ENCODE measurements at places on chromosomes 13 and 19.

DNA sequence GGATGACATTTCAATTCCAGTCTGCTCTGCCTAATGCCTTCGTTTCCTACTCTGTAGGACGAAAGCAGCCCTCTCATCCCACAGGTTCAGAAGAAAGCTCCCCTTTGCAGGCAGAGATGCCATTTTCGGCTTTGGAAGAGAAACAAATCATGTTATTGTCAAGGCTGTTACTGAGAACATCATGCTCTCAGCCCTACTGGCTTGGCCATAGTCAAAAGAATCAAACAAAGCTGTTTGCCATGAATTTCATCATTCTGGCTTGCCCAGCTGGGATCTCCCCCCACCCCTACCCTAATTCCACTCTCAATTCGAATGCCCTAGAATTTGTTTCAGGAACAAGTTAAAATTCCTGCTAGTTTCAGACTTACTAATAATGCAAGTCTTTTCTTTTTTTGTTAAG lies 162.3 kb upstream of the SERP2 start:
- DNase-seq = no peak

DNA sequence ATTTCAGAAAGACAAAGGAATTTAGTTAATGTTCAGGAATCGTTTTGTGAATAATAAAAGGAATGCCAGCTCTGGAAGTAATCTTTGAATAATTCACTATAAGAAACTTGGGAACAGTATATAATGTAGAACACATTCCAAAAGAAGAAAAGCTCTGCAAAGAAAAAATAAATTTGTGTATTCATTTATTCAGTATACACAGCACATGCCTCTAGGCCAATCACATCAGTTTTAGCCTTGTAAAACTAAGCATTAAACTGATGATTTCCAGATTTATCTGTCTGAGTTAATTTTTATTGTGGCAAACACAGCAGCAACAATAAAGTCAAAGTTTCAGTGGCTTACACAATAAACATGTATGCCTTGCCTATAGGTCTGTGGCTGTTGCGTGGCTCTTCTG lies 5.7 kb upstream of the RXFP2 start:
- no peak for DNase-seq

GRCh38 chr19:14112809-14113385 lies 4.7 kb downstream of the PRKACA start:
- no peak for DNase-seq

GRCh38 chr19:45276284-45276687 lies 25.2 kb downstream of the MARK4 start:
- DNase-seq = no peak

DNA sequence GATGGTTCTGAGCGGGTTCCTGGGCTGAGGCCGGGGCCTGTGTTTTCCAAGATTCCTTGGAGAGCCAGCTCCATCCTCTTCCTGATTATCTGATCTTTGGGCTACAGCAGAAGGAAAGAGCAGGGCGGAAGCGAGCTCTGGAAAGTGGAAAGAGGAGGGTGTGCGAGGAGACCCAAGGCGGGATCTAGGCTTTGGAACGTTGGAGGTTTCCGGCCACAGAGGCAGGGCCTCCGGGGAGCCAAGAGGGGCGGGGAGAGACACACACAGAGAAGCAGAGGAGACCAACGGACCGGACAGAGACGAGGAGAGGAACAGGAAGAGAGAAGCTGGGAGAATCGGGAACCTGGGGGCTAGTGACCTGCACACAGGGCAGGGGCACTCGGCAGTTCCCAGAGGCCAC lies at the start of gene CLEC11A:
Gene CLEC11A (plus strand): TSS at position 296 of the 400 bp plus-strand sequence. CDS start 162 bp downstream, outside the sequence.
- DNase-seq = no peak

- DNase-seq = peak; percentile 69
Observed at GRCh38 chr19:4914736-4915501, 5.6 kb downstream of the UHRF1 start.

GRCh38 chr13:62767473-62767872 lies 1351.8 kb upstream of the PCDH20 start:
- no peak for DNase-seq

GRCh38 chr13:102312841-102313240 lies 89.0 kb downstream of the FGF14 start:
- DNase-seq = no peak

GRCh38 chr19:48445256-48445605 lies 552 bp upstream of the GRWD1 start:
- no peak for DNase-seq

DNA sequence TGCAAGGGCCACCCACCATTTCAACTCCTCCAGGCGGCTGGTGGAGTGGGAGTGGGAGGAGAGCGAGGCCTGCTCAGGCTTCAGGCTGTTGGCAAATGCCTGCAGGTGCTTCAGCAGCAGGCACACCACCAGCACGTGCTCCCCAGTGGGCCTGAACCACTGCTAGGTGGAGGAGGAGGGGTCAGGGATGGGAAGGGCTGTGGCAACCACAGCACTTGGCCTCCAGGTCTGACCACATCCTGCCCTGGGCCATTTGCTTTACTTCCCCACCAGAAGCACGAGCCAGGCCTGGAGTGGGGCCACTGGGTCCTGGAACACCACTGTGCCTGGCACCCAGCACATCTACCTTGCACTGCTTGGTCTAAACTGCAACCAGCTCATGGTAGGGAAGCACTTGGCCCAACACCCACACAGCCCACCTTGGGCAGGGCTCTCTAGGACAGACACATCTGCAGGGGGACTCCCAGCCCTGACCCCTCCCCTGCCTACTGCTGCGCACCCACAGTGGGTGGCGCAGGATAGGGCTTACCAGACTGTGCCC lies 26.2 kb downstream of the TUBA3C start:
- DNase-seq = no peak

DNA sequence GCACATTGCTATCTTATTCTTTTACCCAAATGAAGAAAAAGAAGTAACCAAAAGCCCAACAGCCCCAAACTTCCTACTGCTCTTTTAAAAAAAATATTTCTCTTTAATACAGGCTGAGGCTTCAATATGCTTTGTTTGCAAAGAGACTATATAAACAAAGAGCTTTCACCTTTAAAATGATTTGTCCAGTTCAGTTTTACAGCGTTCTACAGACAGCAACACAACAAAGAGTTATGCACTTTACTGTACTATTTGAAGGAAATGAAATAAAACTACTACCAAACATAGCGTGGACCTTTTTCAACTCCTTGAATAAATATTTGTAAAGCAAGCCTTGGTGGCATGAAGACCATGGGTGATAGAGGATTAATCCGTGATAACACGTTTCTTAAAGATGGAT lies 151.2 kb downstream of the FGF9 start:
- no peak for DNase-seq

DNA sequence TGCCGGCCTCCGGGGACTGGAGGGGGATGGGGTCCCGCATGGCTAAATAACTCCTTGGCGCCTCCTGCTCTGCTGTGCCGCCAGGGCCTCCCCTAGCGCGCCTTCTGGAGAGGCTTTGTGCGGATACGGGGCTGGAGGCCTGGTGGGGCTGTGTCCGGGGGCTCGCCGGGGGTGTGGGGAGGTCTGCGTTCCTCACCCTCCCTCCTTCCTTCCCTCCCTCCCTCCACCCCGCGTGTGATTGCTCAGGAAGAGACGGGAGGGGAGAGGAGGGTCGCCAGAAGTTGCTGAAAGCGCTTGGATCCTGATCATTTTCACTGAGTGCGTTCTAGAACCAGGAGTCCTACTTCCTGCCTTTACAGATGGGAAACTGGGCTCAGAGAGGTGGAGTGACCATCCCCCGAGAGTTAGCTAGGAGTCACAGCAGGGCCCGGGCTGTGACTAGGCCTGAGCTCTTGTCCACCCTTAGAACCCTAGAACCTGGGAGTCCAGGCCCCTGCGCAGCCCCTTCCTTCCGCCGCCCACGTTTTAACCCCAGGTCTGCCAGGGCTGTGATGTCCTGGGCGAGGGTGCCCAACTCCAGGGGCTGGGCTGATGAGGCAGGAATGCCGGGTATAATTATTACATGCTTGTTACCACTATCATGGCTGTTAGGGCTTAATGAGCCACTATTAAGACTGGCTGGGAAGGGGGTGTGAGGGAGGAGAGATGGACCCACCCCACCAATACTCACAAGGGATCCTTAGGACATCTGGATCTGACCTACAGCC lies 782 bp upstream of the JUND start:
- DNase-seq = no peak

DNA sequence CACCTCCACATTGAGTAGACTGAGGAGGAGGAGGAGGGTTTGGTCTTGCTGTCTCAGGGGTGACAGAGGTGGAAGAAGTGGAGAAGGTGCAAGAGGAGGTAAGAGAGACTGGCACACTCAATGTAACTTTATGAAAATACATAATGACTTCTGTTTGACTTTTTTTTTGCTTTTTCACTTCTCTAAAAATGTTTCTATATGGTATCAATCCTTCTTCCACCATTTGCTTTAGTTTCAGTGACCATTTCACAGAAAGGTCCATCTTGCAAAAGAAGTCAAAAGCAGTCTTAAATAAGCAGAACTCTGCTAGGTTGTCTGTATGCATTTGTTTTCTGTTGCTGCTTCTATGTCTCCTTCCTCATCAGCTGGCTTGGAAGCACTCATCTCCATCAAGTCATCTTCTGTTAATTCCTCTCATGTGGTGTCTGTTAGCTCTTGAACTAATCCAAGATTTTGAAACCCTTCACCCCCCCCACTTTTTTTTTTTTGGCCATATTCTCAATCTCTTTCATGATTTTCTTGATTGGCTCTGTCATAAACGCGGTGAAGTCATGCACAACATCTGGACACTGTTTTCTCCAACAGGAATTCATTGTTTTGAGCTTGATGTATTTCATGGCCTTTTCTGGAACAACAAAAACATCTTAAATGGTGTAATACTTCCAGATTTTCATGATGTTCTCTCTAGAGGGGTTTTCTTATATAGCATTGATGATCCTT lies 80.8 kb downstream of the KL start:
- no peak for DNase-seq

DNA sequence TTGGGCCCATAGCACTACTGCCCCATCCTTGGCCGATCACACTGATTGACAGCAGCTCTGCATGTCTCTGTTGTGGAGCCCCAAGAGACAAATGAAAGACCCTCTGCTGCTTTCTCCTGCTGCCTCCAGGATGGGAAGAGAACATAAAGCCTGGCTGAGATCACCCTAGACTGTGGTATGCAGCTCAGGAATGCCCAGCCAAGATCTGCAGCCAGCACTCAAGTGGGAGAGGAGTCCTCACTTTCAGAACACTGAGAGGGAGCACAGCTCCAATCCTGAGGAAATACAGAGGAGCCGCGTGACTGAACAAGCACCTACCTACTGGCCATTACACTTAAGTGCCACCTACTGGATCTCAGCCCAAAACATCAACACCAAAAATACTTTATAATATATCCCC lies 203.0 kb downstream of the POSTN start:
- no peak for DNase-seq

GRCh38 chr19:55537741-55538111 lies 793 bp upstream of the SBK2 start:
- DNase-seq = no peak

DNA sequence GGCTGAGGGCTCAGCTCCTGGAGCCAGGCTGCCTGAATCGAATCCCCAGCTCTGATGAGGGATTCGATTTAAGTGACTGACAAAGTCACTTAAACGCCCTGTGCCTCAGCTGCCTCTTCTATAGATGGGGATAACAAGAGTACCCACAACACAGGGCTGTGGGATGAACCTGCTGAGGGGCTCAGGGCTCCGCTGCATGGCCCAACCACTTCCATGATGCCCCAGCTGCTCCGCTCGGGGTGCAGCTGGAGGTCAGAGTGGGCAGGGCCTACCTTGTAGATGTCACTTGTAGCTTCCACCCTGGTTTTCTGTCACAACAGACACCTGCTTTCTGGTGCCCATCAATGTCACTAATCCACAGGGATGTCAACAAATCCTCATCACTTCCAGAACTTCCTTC lies 39.2 kb downstream of the STK24 start:
- no peak for DNase-seq

- DNase-seq = no peak
Observed at GRCh38 chr19:54662730-54663129, at the start of gene LILRB4. Gene LILRB4, plus strand, starts transcription at chr19:54662985. Its CDS starts 49 bp downstream, at chr19:54663034.

GRCh38 chr13:20197361-20197834 lies 4.7 kb upstream of the GJB2 start:
- peak; percentile 30 for DNase-seq

DNA sequence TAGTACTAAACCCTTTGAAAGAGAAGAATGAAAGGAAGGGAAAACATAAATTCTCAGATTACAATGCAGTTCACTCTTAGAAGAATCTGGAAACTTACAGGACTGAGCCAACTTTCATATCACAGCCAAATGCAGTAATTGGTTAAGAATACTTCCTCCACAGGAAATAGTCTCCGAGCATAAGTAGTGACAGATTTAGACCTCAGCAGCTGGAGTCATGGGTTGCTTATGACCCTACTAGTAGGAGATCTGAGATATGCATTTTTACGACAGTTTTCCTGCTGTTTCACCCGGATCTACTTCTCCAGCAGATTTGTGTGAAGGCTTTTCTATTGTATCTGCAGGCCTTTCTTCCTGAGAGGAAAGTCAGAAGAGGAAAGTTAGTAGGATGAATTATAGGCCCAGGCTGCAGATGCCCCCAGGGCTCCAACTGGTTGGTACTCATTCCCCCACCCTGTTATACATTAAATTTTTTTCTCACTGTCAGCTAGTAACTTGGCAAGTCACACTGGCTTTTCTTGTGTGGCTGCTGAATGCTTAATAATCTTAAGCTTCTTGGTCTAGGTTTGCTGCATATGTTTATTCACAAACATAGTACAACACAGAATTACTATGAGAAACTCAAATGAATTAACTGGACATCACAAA lies 1241.5 kb upstream of the MIR17HG start:
- DNase-seq = no peak

DNA sequence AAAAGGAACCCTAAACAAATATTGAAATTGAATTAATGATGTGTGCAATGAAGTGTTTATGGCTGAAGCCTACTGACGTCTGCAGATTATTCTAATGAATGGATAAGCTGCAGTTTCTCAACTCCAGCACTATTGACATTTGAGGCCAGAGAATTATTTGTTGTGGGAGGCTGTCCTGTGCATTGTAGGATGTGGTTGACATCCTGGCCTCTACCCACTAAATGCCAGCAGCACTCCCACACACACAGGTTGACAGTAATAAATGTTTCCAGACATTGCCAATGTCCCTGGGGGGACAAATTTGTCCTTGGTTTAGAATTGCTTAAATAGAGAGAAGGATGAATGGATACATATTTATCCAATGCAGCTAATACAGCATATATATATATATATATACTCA lies 19.2 kb upstream of the MYH14 start:
- no peak for DNase-seq

DNA sequence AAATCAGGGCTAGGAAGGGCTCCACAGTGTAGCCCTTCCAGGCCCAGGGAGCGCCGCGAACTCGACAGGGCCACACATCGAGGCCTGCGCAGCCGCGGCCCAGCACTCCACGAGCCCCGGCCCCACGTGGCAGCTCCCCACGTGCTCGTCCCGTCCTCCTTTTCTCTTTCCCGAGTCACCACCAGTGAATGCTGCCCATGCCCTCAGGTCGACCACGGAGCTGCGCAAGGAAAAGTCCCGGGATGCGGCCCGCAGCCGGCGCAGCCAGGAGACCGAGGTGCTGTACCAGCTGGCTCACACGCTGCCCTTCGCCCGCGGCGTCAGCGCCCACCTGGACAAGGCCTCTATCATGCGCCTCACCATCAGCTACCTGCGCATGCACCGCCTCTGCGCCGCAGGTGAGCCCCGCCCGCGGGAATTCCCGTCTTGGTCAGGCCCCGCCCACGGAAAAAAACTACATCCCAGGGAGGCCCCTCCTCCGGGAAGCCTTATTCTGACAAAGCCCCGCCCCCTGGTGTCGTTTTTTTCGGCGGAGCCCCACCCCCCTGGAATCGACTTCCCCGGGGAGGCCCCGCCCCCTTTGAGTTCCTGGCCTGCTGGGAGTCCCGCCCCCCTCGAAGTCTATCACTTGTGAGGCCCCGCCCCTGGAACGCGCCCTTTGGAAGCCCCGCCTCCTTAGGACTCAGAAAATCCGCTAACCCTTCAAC lies 7.0 kb downstream of the HIF3A start:
- DNase-seq = no peak

Measured in T-cell (primary cell).